ENCODE measurements at places on chromosomes 1 and 21.

GRCh38 chr1:116711263-116711840 is 42.9 kb upstream of the CD2 start:
- no peak overlapping the region for H3K4me3 ChIP-seq
- no peaks in the 10 kb centered on the region for H3K27me3 ChIP-seq
- no peaks in the 10 kb centered on the region for H3K4me1 ChIP-seq
- no peaks in the 10 kb centered on the region for H3K36me3 ChIP-seq
- no peak for DNase-seq

- no peaks in the 10 kb centered on the region for H3K27me3 ChIP-seq
- no peak overlapping the region for H3K27ac ChIP-seq
- no peaks in the 10 kb centered on the region for H3K36me3 ChIP-seq
- no peak overlapping the region for H3K4me3 ChIP-seq
Observed at GRCh38 chr1:43314233-43314632, 13.5 kb downstream of the TIE1 start.

DNA sequence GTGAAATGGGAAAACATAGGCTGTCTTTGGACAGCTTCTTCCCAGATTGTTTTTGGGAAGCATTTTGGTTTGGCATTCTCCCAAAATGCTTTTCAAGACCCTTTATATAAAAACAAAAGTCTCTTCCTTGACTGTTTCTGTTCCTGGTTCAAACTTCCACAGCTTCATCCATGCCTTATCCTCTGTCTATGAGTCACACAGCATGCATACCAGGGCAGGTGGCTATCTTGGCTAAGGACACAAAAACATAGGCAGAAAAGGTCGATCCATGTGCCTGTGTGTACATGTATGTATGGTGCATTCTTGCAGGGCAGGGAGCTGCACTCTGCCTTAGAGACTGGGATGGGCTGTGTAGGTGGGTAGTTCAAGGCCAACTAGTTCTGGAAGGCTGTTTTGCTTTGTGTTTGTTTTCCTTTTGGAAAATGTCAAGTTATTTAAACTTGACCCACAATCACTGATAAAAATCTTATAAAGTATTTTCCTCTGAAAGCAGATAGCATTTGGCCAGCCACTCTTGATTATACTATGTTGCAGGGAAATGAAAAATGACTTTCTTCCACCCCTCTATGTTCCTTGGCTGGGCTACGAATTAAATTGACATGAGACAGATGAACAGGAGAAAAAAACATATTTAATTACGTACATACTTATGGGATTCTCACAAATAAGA is 437.0 kb downstream of the SIPA1L2 start:
- no peak overlapping the region for H3K27ac ChIP-seq
- H3K27me3 ChIP-seq, result no peaks in the 10 kb centered on the region
- no peaks in the 10 kb centered on the region for H3K36me3 ChIP-seq
- H3K4me3 ChIP-seq, result no peak overlapping the region
- no peak for DNase-seq

GRCh38 chr1:76669624-76670315 is 197.5 kb upstream of the ST6GALNAC5 start:
- no peak overlapping the region for H3K27ac ChIP-seq
- H3K4me1 ChIP-seq, result no peaks in the 10 kb centered on the region
- no peak overlapping the region for H3K4me3 ChIP-seq
- DNase-seq, result no peak
- H3K27me3 ChIP-seq, result peaks cover 3% of the 10 kb centered on the region
